Activated effector memory CD4-positive, alpha-beta T cell treated with Interleukin-2 at 50 U/mL for 16 hours (primary cell): ENCODE measurements at places on chromosomes 4 and X.
A peak's percentile ranks its signal among the peaks of the same experiment; 100 is the strongest.

DNA sequence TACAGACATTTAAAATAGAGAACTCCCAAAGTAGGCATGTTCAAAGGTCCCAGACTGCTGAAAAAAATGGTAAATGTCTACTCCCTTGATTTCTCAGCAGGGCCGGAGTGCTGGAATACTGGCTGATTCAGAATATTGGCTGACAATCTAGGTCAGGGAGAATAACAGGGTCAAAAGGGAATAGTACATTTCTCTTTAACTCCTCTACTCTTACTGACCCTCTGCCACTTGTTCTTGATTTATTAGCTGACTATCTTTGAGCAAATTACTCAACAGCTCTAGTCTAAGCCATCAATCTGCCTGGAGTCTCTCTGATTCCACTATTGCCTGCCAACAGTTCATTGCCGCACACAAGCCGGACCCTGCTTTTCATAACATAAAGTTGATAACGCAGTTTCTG lies 19.7 kb upstream of the NWD2 start:
- no peak for DNase-seq

- no peak for DNase-seq
These were observed 17.8 kb downstream of the FLNA start for GRCh38 chrX:154356596-154356995.

- no peak for DNase-seq
These were observed 81.6 kb upstream of the DKK2 start for GRCh38 chr4:107117726-107118125.

- peak; percentile 44 for DNase-seq
These were observed 278.9 kb downstream of the INPP4B start for GRCh38 chr4:142567199-142567598.

DNA sequence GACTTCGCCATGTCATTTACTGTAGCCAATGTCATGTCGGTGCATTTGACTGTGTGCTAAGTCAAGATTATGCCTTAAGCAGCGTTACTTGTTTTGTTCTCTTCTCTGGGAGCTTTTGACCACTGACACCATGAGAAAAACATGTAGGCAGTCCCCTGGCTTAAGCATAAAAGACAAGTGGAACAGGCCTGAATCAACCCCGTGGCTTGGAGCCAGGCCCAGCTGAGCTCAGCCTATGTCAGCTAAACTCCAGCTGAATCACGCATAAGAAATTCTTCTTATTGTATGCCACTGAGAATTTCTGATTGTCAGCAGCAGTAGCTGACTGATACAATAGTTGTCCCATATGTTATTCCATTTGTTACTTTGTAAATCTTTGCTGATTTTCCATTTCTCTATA lies 261.9 kb downstream of the CBLL2 start:
- no peak for DNase-seq
